ENCODE measurements at places on chromosomes 5 and 9.

DNA sequence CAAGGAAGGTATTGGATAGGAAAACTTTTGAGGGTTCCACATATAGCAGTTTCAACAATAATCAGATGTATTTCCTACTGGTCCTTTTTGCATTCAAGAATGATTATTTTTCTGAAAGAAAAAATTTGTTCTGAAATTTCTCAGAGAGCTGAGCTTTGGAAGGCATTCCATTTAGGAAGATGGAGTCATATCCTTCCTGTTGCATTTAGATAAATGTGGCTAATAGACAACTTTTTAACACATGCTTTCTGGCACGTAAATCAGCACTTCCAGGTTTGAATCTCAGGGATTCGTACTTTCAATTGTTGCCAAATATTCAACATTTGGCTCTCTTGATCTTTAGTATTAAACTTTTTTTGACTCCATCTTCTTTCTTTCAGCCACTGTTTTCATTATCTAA lies 24.8 kb upstream of the TLR4 start:
- DNase-seq = no peak

DNA sequence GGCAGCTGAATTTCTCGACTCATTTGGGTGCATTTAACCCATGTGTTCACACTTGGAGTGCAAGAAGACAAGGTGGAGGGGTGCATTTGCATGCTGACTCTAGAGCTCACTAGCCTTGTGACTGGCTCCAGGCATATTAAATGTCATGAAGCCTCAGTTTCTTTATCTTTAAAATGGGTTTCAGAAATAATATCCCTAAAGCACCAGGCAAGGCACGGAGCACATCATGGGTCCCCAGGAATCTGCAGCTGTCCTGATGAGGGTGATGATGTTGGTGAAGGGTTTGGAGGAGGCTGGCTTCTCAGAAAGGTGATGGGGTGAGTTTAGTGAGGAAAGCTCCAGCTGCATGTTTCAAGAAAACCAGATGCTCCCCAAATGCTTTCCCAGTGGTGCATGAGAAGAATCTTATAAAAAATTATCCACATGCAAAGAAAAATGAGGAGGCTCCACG lies 14.8 kb downstream of the STC2 start:
- no peak for DNase-seq

- no peak for DNase-seq
Measured at GRCh38 chr5:146796911-146797310, 81.6 kb downstream of the PPP2R2B start.

DNA sequence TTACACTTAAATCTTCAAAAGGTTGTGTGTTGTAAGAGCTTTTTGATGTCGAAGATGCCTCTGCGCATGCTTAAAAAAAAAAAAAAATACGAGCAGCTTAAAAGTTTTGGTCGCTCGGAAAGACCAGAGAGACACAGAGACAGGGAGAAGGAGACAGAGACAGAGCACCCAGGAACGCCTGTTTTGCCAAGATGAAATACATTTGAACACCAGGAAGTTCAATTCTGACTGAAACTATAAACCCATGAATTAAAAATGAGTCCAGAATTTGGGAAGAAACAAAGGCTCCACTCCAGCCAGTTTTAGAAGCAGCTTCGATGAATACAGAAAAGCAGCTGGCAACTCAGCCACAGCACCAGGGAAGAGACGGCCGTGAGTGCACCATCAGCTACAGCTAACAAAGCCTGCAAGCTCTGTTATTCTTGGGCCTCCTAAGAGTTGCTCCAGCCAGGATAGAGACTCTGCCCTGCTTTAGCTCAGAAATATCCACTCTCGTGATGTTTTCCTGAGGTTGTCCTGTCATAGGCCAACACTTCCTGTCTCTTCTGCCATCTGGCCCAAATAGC lies 2.5 kb upstream of the ZNF474 start:
- no peak for DNase-seq

DNA sequence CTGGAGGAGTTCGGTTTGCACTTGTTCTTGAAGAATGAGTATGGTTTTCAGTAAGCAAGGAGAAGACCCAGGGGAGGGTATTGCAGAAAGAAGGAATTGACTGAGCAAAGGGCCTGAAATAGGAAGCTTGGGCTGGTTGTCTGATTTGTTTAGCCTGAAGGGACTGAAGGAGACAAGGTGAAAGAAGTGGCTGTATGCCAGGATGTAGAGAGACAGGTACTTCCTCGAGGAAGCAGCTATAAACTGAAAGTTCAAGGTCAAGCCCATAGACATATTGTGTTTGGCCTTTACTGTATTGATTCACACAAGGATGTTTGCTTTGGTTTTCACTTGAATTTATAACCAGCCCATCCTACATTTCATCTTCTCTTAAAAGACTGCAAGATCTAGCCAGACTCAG lies 183.1 kb downstream of the PALM2AKAP2 start:
- no peak for DNase-seq

DNA sequence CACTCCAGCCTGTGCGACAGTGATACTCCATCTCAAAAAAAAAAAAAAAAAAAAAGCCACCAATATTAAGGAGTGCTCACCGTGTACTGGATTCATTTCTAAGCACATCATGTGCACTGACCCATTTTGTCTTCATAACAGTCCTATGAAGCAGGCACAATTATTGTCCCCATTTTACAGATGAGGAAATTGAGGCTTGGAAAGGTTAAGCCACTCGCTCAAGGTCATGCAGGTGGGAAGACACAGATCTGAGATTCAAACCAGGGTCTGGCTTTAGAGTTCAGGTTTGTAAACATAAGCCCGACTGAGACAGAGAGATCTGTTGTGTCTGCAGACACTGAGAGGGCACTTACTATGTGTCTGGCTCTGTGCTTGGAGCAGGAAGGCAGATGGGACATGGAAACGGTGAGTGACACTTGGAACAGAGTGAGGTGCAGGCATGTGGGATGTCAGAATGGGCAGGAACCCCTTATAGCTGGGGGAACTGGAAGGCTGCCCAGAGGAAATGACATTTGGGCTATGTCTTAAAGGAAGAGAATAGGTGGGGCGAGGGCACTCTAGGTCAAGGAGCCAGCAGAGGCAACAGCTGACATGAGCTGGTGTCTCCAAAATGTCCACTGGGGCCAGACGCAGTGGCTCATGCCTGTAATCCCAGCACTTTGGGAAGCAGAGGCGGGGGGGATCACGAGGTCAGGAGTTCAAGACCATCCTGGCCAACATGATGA lies 69.9 kb downstream of the STK10 start:
- DNase-seq = no peak

DNA sequence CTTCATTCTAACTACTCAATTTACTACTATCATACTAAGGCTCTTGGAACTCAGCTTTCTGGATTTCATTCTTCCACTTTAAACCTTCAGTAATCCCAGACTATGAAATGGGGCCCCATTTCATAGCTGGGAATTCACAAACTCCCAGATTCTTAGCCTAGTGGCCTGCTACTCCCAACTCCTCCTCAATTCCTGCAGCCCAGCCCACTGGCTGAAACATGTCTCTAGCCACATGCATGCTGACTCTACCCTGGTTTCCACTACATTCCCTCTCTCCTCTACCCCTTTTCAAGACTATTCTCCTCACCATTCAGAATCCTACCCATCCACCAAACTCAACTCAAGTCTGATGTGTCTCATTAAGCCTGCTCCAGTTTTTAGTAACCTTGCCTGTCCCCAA lies 370.6 kb downstream of the BNC2 start:
- no peak for DNase-seq

DNA sequence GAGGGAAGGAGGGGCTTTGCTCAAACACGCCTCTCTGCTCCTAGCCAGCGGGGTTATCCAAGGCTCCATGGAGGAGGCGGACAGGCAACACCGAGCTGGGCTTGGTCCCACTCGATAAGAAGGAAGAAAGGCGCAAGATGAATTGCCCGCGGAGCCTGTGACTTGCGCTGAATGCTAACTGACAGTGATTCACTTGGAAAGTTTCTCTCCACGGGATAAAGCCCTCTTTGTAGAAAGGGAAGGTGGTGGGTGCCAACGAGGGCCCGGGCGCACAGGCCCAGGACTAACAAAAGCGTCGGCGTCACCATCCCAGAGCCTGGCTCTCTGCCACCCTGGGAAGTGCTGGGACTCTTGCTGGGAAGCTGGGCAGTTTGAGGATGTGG lies 76.0 kb downstream of the VAV2 start:
- no peak for DNase-seq

GRCh38 chr5:140468188-140468587 lies 66.6 kb downstream of the ANKHD1 start:
- DNase-seq = no peak

DNA sequence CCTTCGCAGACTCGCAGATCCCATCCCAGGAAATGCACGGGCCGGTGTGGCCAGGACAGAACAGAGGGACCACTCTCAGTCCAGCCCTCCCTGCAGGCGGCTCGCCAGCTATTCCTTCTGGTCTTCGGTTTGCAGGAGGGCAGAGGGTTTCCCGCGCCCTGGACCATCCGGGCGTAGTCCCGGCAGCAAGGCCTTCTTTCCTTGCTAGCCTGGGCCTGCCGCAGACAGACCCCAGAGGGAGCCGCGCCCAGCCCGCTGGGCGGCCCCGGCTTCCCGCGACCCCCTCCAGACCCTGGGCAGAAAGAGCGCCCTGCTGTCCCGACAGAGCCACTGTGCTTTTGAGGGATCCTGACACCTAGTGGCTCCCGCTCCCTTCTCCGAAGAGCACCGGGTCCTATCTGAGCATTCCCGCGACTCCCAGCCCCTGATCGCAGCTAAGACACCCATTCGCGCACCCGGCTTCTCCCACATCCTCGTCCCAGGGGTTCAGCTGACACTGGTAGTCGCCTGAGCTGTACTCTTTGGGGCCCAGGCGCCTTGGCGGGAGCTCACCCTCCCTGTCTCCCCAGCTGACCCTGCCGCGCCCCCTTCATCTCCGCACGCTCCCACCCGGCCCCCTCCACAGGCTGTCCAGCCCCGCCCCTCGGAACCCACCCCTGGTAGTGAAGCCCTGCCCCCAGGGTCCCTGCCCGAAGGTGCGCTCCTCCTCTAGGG lies 1.1 kb downstream of the CFAP90 start:
- no peak for DNase-seq

GRCh38 chr5:14908172-14908571 lies 36.6 kb upstream of the ANKH start:
- no peak for DNase-seq

- no peak for DNase-seq
Measured at GRCh38 chr5:264338-264737, 7.1 kb upstream of the PDCD6 start.

GRCh38 chr9:78539904-78540303 lies 243.0 kb downstream of the PSAT1 start:
- DNase-seq = no peak

- no peak for DNase-seq
Measured at GRCh38 chr5:54658010-54658409, 140.5 kb downstream of the SNX18 start.

DNA sequence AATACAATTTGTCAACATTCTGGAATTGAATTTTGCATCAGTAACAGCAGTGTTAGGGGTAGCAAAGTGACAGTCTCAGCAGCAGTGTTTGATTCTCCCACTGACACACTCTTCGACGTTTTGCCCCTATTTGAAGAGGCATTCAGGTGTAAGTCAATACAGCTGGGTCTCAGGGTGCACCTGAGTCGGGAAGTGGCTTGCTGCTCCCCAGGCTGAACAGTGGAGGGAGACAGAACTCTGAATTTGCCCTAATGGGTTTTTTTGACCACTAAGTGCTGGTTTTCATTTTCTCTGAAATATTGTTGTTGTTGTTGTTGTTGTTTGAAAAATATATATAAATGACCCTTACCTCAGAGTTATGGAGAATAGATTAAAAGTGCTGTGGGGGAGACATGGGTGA lies 223.2 kb downstream of the TLR4 start:
- no peak for DNase-seq

DNA sequence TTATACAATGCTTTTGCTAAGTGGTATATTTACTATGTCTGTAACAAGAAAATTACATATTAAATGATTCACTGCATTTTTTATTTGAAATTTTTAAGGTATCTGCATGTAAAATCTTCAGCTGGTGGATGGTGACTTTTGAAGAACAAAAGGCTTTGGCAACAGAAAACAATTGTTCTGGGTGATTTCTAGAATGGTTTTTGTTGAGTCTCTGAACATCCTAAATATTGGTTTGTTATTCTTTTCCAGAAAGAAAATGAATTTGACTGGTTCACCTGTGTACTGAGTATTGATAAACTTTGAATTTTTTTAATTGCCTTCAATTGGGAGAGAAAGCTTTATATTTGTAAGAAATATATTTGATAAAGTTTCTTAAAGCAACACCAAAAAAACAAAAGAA lies 35.2 kb downstream of the ERAP1 start:
- no peak for DNase-seq

GRCh38 chr5:174724484-174725260 lies at the start of gene MSX2:
TSS of gene MSX2 (plus strand) at chr5:174724582. CDS start at chr5:174724660, 78 bp downstream.
- DNase-seq = no peak

GRCh38 chr9:19154135-19154612 lies 26.9 kb upstream of the PLIN2 start:
- no peak for DNase-seq

GRCh38 chr5:170289764-170290163 lies 7.8 kb downstream of the LCP2 start:
- no peak for DNase-seq

GRCh38 chr5:16733331-16734006 lies 116.7 kb upstream of the RETREG1 start:
- DNase-seq = no peak

GRCh38 chr5:100690036-100690560 lies 154.9 kb downstream of the FAM174A start:
- DNase-seq = no peak

DNA sequence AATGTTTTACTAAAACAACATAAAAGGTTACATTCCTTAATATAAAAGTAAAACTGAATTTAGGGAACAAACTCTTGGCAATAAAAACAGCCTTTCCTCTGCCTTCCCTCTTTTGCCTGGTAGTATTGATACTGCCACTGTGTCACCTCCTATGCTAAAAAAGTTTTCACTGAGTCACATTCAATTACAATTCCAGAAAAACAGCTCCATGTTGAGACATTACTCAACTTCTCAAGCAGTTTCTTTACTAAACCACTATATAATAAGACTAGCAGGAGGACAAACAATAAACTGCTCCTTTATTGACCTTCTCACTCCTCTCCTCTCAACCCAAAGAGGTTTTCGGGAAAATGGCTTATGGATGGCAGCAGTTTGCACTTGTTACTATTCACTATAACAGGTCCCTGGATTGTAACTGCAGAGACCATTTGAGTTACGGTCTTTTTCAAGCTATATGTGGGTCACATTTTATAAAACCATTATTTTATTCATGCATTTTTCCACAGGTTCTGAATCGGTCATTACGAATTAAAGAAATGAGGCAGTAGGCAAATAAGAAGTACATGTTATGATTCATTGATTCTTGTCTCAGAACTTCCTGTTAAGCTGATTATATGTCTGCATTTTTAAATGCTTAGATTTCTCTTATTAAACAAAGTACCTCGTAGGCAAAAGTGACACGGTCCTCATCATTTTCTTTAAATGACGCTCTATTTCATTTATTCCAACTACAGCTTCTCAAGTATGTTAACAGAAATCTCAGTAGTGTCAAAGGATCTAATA lies 2.1 kb downstream of the ZDHHC21 start:
- DNase-seq = no peak

GRCh38 chr5:96012399-96012798 lies 50.7 kb upstream of the ELL2 start:
- DNase-seq = no peak

Data from GM10248 (cell line).